SK-MEL-5 (cell line): ENCODE measurements at places on chromosomes 3 and 15.

DNA sequence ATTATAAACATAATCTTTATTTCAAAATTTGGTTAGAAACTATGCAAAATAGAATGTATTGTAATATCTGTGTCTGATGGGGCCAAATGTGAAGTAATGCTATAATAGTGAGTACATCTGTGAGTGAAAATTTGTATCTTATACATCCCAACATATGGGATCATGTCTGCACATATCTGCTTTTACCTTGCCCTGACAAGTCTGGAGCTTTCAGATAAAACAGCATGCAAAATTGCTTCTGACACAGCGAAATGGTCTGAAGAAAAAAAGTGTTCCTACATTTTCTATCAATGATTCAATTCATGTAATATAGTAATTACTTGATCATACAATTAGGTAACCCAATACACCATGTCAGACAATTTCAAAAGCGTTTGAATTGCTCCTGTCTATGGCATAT, 58.1 kb upstream of the P3H2 start:
- no peak for DNase-seq

- DNase-seq = no peak
Observed at GRCh38 chr3:71564361-71564760, 19.2 kb downstream of the FOXP1 start.

DNA sequence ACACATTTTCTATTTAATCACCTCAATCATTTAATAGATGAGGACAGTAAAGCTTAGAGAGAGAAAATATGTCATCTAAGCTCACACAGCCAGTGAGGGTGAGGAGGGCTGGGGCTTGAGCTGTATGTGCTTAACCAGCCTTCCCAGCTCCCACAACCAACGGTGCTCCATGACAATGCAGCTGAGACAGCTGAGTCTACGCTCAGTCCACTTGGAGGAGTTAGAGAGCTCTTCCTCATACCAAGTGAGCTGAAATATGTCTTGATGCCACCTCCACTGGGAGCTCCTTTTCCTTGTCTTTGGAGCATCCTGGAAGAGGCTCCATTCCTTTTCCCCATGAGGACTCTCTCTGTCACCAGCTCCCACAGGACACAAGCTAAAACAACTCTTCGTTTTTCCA, 9.3 kb downstream of the HOMER2 start:
- DNase-seq = peak; percentile 47

DNA sequence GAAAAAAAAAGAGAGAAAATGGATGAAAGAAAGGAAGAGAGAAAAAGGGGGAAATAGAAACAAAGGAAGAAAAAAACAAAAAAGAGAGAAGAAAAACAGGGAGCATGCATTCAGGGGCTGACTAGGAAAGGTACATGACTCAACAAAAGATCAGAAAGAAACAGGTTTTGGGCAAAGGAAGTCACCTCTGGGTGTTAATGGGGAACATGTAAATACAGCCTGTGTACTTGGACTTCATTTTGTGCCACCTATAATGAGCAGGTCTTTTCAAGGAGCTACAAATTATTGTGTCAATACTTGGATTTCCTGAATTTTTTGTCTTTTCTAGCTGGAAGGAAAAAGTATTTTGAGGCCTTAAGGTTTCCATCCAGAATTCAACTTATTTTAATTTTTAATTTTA, 53.4 kb upstream of the CCDC50 start:
- no peak for DNase-seq

GRCh38 chr3:173857154-173857553, 459.6 kb downstream of the NLGN1 start:
- DNase-seq = no peak

DNA sequence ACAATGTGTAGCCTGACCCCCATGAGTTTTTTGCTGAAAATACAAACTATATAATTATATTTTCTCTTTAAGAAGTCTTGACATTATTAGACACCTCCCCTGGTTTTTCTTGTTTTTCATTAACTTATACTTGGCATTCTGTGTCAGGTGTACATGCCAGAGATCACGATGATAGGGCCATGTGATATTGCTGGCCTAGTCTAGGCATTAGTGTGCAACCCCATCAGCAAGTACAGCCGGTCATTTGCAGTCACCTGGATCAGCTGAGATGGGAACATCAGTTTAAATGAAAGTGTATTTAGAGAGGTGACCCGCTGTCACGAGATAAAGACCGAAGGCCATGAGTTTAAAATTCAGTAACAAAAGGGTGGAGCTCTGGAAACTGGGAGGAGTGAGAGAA, 12.6 kb upstream of the SPPL2A start:
- DNase-seq = no peak

DNA sequence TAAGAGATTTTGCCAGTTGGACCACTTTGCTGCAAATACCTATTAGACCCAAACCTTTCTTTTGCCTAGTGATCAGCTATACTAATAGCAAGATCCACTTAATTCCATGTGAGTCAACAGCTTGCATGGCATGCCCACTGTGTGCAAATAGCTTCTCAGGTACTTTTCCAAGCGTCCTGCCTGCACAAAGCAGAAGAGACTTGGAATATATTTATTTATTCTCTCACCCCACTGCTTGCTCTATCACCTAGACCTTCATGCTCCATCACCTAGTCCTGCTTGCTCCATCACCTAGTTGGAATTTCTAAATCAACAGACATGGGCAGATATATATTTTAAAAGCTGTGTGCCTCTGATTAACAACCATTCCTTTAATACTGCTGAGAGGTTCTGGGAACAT, 47.6 kb downstream of the MBNL1 start:
- DNase-seq = no peak

GRCh38 chr15:61889706-61890105, 170.5 kb downstream of the VPS13C start:
- DNase-seq = peak; percentile 14

DNA sequence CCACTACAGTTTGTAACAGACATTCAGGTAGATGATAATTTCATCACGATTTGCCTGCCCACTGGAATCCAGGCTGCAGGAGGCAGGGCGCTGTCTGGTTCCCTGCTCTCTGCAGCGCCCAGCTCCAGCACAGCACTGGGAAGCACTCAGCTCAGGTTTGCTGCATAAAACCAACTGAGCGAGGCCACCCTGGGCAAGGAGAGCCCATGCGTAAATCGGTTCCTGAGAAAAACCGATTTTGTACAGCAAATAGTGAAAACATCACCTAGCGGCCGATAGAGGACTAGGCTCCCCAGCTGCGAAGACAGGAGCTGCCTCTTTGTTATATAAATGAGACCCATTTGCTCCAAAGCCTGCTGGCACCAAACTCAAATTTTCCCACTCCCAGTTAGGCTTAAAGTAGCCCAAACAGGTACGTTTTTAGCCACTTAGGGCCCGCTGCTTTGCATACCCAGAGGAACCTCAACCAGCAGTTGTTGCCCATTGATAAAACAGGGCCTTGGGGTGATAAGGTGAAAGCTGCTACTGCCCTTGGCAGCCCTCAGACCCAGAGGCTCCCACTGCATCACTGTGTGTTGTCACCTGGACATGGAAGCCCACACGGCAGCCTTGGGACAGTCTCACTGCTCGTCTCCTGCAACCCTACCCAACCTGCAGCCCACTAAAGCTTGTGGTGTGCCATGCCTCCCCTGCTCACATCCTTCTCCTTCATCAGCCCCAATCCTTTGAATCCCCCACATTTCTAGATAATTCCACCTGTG, 47.5 kb downstream of the ALDH1L1 start:
- DNase-seq = peak; percentile 61

DNA sequence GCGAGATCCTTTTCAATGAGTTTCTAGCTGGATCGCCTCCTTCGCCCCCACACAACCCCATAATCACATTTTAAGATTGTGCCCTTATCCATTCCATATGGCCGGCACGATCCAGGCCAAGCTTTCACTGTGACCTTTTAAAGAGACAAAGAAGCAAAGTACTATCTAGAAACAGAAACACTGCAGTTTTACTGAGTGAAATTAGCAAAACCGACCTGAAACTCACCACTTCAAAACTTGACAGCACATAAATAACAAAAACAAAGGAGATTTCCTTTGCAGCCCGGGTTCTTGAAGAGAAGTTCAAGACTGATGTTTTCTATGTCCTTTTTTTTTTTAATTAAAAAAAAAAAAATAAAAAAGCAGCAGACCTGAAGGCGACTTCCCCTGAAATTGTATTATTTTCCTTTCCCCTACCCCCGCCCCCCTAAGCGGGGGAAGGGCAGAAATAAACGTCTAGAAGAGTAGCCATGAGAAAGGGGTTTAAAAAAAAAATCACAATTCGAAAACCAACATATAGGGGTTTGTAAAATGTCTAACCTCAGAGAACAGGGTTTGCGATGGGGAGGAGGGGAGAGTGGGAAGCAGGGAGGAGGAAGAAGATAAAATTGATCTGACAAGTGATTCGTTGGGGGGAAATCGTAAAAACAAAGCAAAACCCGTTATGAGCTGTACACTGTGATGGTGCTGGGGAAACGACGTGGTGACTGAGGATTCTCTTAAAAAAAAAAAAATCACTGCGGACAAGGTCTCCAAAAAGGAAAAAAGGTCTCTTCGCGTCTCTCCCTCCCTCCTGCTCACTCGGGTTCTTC, 1.5 kb downstream of the SATB1 start:
- peak; percentile 62 for DNase-seq

GRCh38 chr3:190194506-190194905, 73.8 kb upstream of the P3H2 start:
- DNase-seq = no peak

- peak; percentile 60 for DNase-seq
Observed at GRCh38 chr3:43709022-43709421, 18.3 kb downstream of the ABHD5 start.

DNA sequence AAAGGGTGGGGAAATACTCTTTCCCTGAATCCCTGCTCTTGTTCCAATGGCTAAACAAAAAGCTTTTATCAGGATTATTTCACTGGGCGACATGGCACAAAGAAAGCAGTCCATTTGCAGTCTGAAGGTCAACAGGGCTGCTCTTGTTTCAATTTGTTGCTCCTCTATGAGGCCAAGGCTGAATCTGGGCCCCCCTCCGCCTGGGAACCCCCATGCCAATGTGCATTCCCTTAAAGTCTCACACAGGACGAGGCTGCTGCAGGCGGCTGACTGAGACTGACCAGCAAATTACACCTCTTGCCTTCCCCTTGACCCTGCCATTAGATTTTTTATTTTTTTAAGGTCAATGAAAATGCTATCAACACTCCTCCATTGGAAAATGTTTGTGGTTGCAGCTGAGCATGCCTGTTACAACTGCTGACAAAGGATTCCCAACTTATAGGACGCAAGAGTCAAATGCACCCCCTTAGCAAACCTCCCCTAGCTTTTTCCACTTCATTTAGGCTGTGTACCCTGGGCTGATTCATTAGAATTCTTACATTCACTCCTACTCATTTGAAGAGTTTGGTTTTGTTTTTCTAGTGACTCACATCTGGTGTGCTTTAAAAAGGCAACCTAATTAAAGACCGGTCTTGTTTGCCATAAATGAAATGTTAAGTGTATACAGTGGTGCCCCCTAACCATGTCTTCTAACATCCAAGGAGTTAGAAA, 60.8 kb upstream of the ARHGEF3 start:
- peak; percentile 51 for DNase-seq

- no peak for DNase-seq
Observed at GRCh38 chr15:52105846-52106245, 6.7 kb downstream of the BCL2L10 start.

DNA sequence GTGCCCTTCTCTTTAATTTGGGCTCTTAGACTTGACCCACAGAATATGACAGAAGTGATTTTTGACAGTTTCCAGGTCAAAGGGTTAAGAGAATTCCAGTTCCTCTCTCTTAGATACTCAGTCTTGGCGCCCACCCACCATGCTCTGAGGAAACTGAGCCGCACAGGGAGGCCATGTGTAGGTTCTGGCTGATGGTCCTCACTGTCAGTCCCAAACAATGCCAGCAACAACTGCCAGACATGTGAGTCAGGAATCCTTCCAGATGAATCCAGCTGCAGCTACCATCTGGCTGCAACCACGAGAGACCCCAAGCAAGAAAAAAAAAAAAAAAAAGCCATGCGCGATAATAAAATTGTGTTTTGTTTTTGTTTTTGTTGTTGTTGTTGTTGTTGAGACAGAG, 326.6 kb downstream of the MAGI1 start:
- DNase-seq = no peak

- DNase-seq = no peak
Observed at GRCh38 chr3:133157716-133158115, 119.5 kb downstream of the TMEM108 start.

GRCh38 chr3:124034844-124035152, 42.9 kb upstream of the ROPN1 start:
- DNase-seq = no peak

DNA sequence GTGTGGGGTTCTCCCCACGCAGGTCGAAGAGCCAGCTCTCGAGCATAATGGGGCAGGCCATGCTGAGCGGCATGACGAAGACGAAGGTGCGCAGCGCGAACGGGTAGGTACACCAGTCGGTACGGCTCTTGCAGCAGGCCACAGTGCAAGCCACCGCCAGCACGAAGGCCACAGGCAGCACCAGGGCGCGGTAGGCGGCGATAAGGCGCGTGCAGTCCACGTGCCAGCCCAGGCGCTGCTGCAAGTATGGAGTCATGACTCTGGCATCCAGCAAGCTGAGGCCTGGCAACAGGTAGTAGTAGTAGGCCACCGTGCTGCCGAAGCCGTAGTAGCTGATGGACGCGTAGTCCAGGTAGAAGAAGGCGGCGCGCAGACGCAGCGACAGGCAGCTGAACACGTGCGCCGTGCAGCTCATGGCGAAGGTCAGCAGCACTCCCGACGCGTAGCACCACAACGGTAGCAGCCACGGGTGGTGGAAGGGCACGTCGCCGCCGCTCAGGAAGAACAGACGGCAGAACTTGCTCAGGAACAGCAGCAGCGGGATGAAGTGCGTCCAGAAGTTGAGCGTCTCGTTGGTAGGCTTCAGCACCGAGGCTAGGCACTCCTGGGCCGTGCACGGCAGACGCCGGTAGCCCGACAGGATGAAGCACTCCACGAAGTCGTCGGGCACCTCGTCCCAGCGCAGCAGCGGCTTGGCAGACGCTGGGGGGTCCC, 797 bp downstream of the PAQR9 start:
- DNase-seq = no peak

- DNase-seq = no peak
Observed at GRCh38 chr3:134325706-134326105, 48.5 kb downstream of the AMOTL2 start.

DNA sequence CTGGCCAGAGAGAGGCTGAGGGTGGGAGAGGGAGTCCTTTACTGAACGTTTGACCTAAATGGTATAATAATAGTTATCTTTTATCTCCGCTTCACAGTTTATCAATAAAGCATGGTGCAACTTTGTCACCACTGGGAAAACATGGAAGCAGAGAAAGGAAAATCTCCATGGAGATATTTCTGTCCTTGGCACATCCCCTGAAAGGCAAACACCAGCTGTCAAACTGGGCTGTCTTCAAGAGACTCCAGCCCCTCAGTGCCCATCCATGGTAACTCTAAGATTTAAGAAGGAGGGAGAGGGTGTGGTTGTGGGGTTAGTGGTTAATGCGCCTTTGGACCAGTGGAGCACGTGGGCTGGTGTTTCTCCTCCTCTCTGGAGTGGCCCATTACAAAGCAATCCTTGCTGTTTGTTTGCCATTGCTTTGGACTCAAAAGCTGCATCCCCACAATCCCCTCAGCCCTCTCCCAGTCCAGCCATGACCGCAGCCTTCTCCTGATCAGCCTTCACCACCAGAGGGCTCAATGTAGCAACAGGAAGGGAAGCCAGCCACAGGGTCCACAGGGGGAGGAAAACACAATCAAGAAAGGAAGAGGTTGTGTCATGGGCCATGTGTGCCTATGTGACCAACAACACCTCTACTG, 38.2 kb upstream of the FAM174B start:
- DNase-seq = peak; percentile 91
